ENCODE measurements at places on chromosomes 16 and 17.

DNA sequence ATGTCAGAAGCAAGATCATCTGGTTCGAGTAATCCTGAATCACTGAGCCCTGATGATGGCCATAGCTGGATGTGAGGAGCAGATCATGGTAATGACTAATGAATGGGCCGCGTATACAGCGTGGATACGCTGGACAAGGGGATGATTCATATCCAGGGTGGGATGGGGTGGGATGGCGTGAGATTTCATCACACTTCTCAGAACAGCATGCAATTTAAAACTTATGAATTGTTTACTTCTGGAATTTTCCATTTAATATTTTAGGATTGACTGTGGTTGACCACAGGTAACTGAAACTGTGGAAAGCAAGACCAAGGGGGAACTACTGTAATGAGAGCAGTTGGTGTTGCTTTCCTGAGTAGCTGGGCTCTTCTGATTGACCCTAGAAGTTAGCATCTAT lies 225.5 kb downstream of the STX8 start:
- DNase-seq = no peak

- DNase-seq = no peak
Observed at GRCh38 chr17:17035920-17036523, 6.2 kb upstream of the MPRIP start.

DNA sequence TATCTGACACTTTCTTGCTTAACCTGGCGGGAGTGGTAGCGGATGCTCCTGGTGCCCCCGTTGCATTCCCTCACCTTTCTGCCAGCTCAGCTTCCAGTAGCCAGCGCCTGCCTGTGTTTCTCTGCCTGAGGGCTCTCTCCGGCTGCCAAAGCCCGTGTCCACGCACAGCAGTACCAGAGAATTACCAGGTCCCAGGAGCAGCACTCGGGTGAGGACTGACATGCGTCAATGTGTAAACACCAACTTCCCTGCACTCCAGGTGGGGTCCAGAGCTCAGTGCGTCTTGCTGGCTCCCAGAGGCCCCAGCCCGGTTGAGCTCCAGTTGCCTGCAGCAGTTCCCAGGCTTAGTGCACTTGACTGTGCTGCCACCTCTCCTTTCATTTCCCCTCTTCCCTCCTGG lies 54.8 kb downstream of the CDH13 start:
- no peak for DNase-seq

- no peak for DNase-seq
Observed at GRCh38 chr16:22413819-22414218, 39.4 kb upstream of the CDR2 start.

GRCh38 chr17:44981221-44981968 lies 13.3 kb upstream of the C1QL1 start:
- DNase-seq = no peak

DNA sequence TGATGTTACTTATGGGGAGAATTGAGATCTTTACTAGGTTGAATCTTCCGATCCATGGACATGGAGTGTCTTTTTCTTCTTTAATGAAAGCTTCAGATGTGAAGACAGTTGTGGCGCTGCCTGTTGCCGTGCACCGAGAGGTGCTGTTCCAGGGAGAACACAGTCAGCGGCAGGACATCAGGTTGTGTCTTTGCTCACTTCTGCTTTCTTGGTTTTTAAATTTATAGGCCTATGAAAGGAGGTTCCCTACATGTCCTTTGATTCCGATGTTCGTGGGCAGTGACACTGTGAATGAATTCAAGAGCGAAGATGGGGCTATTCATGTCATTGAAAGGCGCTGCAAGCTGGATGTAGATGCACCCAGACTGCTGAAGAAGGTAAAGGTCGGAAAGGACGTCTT lies 49.8 kb downstream of the SEC14L1 start:
- no peak for DNase-seq

DNA sequence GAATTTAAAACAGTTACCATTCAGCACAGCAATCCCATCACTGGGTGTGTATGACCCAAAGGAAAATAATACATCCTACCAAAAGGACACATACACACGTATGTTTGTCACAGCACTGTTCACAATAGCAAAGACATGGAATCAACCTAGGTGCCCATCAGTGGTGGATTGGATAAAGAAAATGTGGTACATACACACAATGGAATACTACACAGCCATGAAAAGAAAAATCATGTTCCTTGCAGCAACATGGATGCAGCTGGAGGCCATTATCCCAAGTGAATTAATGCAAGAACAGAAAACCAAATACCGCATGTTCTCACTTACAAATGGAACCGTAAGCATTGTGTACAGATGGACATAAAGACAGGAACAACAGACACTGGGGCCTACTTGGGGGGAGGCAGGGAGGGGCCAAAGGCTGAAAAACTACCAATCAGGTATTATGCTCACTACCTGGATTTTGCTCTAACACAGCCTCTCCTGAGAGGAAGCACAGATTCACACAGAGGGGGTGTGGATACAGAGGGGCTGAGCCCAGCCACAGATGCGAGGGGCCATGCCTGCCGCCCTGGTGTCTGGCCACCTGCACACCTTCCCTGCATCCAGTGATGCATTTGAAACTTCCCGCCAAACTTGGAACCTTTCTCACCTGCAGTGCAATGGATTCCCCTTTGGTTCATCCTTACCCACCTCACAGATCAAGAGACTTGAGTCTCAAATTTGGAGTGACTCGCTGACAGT lies 55.9 kb downstream of the USP22 start:
- no peak for DNase-seq

GRCh38 chr16:87834005-87834667 lies 35.2 kb downstream of the SLC7A5 start:
- no peak for DNase-seq

- DNase-seq = peak; percentile 78
Observed at GRCh38 chr17:44210342-44211192, 8.9 kb downstream of the UBTF start.

DNA sequence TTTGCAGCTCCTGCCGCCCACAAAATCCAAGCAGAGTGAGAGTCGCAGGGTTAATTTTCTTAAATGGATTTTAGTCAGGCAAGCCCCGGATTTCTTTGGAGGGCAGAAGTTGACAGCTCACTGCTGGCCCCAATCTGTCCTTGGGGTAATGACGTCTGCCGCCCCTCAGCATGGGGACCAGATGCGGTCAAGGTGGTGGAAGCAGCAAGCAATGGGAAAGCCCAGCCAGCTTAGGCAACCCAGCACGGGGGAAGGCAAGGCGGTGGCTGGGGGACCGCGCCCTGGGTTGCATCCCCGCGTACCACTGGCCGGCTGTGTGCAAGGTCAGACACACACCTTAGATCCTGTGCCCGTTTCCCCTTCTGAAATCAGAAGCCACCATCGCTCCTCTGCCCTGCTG lies 321.7 kb downstream of the C16orf95 start:
- no peak for DNase-seq

GRCh38 chr16:8892101-8892575 lies 10.0 kb downstream of the LITAFD start:
- no peak for DNase-seq

GRCh38 chr16:16014329-16015224 lies 65.2 kb downstream of the ABCC1 start:
- no peak for DNase-seq

GRCh38 chr17:29661213-29661612 lies 38.5 kb upstream of the CORO6 start:
- no peak for DNase-seq

DNA sequence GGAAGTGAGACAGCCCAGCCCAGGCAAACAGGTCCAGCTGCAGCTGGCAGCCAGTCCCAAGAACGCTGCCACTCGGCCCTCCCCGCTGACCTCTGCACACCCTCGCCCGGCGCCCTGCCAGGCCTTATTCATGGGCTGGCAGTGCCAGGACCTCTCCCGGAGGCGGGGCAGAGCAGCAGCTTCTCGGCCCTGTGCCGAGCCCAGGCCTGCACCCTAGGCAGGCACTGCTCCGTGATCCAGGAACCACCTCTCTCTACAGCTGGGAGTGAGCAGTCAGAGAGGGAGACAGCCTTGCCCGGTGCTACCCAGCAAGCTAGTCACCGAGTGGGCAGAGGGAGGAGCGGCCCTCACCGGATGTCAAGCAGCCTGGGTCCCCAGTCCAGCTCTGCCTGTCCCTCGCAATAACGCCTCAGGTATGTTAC lies 79.9 kb upstream of the CBX4 start:
- no peak for DNase-seq

- no peak for DNase-seq
Observed at GRCh38 chr16:30368792-30369090, 1.6 kb downstream of the TBC1D10B start.

- DNase-seq = no peak
Observed at GRCh38 chr17:30243568-30243967, 8.1 kb upstream of the SLC6A4 start.

GRCh38 chr16:87968541-87968940 lies 17.3 kb downstream of the BANP start:
- no peak for DNase-seq

- DNase-seq = no peak
Observed at GRCh38 chr16:51326131-51326856, 175.2 kb upstream of the SALL1 start.

- no peak for DNase-seq
Observed at GRCh38 chr17:19345486-19346350, 16.8 kb downstream of the B9D1 start.

DNA sequence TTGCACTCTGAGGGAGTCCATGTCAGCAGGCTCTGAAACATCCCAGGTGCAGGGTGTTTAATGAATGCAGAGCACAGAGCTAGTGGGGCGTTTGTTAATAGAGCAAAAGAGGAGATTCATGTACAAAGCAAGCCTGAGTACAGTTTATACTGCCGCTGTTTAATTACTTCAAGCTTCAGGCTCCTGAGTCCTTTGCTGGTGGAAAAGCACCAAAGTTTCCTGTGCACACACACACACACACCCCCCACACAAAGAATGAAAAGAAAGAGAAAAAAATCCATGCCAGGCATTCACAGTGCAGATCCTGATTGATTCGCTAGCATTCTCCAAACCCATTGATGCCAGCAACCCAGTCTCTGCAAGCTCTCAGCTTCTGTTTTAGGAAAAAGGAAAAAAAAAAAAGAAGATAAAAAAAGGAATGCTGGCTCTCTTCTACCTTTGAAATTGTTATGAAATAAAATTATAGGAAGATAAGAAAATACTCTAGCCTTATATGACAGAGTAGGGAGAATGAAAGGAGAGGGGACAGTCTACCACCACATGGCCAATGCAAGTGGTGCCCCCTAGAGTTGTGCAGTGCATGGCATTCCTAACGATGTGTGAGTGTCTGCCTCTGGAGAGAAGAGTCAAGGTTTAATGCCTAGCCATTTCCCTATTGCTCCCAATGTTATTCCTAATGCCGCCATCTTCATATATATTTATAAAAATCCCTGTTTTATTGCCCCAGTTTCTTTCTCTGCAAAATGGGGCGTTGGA lies 216.5 kb downstream of the TMEM114 start:
- DNase-seq = no peak

- DNase-seq = no peak
Observed at GRCh38 chr17:14302091-14302430, 1.2 kb downstream of the HS3ST3B1 start.

DNA sequence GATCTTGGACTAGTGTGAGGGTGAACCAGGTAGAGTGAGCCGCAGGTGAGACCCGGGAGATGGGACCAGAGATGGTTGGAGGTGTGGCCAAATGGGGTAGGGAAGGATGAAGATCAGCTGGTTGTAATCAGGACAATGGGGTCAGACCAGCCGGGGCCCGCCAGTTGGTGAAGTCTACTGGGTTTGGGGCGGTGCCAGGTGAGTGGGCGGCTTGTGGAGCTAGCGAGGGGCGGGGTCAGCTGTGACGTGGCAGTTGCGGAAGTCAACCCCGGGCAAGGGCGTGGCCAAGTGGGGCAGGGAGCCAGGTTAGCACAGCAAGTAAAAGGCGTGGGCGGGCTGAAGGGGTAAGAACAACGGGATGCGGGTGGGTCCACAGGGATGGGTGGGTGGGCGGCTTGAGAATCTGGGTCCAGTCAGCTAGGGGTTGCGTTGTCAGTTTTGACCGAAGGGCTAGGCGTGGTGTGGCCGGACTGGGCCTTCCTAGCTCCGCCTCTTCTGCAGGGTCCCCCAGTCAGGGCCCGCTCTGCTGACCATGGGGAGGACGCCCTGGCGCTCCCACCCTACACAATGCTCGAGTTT lies 25.5 kb upstream of the ALKBH5 start:
- peak; percentile 78 for DNase-seq

GRCh38 chr16:46620266-46621005 lies 743 bp downstream of the SHCBP1 start:
- DNase-seq = no peak

DNA sequence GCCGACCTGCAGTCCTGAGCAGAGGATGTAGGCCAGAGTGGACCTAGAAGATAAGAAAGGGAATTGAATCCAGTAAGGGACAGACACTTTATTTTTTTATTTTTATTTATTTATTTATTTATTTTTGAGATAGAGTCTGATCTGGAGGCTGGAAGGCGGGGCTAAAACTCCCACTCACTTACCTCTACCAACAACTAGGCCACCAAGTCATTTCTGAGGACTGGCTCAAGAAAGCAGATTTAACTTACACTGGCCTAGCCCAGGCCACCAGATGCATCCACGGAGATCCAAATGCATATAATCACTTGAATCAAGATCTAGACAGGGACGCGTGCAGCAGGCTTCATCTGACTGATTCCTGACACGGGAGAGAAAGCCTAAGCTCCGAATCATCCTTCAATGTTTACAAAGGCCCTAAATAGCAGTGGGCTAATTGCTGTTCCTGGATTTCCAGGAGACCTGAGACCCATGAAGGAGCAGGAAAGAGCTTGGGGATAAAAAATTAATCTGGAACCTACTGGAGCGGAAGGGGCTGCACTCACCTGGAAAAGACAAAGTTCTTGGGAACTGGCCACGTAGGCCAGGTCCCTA lies 1.1 kb upstream of the ALOX12 start:
- no peak for DNase-seq

DNA sequence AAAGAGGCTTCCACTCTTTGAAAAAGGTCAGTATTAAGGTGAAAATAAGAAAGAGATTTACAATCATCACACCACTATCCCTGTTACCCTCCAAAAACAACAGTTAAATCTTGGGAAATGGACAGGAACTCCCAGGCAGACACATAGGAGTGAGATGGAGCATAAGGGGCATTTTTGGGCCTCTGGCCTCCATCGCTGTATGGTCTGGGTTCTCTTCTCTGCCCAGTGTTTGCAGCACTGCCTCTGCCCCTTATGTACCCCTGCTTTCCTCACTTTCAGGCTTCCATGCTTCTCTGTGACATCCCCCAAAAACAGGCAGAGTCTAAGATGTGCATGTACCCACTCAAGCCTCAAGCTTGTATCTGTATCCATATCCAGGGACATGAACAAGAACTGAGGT lies 630 bp upstream of the HOXB2 start:
- no peak for DNase-seq

DNA sequence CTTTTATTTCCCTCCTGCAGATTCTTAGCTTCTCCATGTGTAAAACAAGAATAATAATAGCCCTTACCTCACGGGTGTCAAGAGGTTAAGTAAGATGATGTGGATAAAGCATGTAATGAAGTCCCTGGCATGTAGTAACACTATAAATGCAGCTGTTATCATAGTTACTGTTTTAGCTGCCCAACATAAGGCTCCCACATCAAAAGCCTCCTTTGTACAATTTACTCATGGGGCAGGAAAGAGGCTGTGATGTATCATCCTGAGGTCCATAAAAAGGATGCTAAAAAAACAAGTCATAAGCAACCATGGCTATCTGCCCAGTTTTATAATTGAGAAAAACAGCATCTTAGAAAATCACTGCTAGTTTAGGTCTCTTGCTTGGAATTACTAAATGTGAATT lies 339.7 kb downstream of the CA10 start:
- DNase-seq = no peak

- DNase-seq = no peak
Observed at GRCh38 chr17:3995067-3995466, 30.8 kb upstream of the ATP2A3 start.

GRCh38 chr17:17252149-17252661 lies 15.2 kb upstream of the FLCN start:
- DNase-seq = no peak
